ENCODE measurements at places on chromosomes 1 and 21.
A peak's percentile ranks its signal among the peaks of the same experiment; 100 is the strongest.

- DNase-seq, result no peak
These were observed 6.1 kb upstream of the KHDRBS1 start for GRCh38 chr1:32007591-32007940.

DNA sequence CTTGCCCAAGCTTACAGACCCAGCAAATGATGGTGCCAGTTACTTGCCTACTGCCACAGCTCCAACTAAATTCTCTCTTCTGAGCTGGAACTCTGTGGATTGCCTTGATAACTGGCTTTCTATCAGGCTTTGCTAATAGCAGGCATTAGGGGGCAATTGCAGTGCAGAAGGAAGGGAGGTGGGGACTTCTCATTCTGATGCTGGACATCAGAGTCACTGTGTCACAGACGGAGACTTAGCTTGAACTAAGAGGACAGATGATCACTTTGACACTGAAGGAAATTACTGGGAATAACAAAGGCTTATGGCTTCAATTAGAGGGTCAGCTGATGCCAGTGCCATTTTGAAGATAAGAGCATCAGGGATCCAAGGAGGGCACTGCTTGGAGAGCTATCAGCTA is 114.5 kb downstream of the DDX20 start:
- DNase-seq, result no peak

DNA sequence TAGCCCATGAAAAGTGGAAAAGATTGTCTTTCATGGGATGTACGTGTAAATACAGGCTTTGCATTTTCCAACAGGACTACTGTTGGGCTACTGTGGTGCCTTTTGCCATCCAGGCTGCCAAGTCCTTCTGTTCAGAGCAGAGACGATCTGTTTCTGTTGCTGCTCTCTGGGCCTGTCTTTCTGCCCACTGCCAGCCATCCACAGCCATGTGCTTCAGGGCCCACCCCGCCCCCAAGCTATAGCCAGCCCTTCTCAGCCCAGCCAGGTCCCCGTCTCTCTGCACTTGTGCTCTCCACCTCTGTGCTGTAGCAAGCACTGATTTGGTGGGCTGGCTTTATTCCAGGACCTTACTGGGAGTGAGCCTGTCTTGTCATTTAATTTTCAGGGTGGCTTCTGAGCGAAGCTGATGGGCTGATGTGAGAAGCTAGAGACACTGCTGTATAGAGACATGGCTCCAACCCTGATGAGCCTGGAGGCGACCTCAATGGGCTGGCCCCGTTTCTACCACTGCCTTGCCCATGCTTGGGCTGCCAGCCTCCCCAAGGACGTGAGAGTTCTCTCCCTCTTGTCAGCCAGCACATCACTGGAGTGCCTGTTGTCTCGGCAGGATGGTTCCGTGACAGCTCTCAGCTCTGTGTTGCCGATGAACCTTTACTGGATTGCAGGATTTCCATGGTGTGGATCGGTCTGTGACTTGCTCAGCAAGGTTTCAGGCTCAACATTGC is 137.8 kb downstream of the PEX14 start:
- no peak for DNase-seq

- DNase-seq, result no peak
These were observed 21.0 kb downstream of the SLC27A3 start for GRCh38 chr1:153795934-153796785.

GRCh38 chr1:202192770-202193613 is 607 bp upstream of the LGR6 start:
- DNase-seq, result peak; percentile 72

GRCh38 chr1:17200246-17200645 is 4.7 kb upstream of the PADI1 start:
- DNase-seq, result no peak

DNA sequence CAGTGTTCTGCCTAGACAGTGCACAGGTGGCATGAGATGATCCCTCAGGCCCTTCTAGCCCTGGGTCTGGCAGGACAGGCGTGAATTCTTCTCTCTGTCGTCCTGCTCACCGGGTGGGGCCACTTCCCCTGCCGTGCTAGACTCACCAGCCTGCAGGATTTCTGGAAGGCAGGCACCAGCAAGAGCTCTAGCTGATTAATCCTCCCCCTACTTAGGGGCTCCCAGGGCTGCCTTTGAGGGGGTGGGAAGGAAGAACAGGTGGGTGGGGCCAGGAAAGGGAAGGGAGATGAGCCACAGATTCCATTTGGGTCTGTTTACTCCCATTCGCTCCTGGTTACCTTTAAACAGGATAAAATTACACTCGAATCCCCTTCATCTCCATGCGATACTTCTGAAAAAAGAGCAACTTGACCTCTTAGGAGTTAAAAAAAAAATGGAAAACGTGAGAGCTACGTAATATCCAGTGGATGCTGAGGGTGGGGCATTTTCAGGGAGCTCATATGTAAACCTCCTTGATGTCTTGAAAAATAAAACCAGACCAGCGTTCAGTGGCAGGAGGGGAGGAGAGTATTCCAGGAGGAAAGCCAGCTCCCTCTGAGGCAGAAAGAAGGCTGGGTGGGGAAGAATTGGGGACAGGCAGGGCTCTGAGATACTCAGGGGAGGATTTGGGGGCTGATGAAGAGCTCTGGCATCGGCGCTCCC is 665.5 kb downstream of the PTPRU start:
- no peak for DNase-seq

- no peak for DNase-seq
These were observed 176.5 kb downstream of the KAZN start for GRCh38 chr1:14774988-14775387.

DNA sequence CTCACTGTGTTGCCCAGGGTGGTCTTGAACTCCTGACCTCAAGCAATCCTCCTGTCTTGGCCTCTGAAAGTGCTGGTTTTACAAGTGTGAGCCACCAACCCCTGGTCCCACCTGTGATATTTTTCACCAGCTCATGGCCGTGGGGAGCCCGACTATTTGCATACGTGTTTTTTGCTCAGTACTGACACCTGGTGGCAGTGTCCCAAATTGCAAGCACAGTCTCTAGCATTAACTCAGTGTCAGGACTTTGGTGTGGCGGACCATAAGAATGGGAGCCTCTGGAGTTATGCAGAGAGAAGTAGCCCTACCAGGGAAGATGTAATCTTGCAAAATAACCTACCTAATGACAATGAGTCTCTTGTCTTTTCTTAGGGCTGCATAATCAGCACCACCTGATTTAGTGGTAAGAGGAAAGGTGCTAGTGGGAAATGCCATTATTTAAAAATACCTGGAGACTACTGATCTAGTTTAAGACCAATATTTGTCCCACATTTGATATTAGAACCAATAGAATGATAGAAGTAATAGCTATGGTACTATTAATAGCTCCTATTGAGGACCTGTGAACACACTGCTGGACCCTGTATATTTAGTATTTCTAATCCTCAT is 305.4 kb downstream of the DISC1 start:
- DNase-seq, result peak; percentile 79

DNA sequence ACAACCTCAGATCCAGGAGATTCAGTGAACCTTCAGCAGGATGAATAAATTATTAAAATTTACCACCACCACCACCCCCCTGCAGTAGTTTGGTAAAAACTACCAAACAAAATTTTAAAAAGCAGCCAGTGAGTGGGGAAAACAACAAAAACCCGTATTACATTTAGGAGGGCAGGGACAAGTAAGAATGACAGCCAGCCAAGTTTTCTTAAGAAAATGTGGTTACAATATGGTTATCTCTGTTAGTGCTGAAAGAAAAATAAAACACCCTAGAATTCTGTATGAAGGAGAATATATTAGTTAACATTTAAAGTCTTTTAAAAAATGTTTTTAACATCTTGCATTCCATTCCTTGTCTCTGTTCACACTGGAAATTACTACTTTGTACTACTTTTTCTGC is 14.7 kb downstream of the CD46 start:
- no peak for DNase-seq

- DNase-seq, result no peak
These were observed 63.3 kb downstream of the TNR start for GRCh38 chr1:175679981-175680652.

GRCh38 chr1:14511796-14512585 is 86.5 kb upstream of the KAZN start:
- no peak for DNase-seq

All from activated T-cell treated with anti-CD3 and anti-CD28 coated beads, Interleukin-2, amount 50 U/mL, for 48 hours (primary cell).